ENCODE measurements at places on chromosomes 11 and 22.

- DNase-seq = no peak
Measured at GRCh38 chr11:121520243-121521144, 67.7 kb upstream of the SORL1-AS1 start.

DNA sequence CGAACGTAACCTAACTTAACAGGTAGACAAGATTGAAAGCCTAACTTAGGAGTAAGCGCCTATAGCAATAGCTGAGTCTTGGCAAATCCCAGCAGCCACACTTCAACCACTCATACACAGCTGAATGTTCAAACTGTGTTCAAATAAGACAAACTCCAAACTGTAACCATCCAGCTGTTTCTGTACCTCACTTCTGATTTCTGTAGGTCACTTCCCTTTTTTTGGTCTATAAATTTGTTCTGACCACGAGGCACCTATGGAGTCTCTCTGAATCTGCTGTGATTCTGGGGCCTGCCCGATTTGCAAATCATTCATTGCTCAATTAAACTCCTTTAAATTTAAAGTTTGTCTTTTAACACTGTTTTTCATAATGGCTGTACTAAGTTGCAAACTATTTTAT is 8.2 kb upstream of the TENM4 start:
- no peak for DNase-seq

DNA sequence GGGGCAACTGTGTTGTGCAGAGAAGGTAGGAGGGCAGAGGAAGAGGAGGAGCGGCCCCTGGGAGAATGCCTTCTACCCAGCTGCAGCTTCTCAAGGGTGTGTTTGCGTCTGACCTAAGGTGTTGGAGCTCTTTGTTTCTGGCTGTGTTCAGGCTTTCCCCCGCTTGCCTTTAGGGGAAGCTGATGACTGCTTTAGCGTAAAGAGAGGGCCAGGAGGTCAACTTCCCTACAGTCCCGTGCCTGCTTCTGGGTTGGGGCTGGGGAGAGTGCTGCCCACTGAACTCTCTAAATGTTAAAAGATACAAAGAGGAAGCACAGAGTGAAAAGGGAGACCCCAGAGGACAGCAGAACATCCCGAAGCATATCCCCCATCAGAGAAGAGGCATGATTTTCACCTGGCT is 99.2 kb downstream of the PTPRJ start:
- no peak for DNase-seq

GRCh38 chr11:612201-612960 is 3.4 kb downstream of the IRF7 start:
- DNase-seq = no peak

DNA sequence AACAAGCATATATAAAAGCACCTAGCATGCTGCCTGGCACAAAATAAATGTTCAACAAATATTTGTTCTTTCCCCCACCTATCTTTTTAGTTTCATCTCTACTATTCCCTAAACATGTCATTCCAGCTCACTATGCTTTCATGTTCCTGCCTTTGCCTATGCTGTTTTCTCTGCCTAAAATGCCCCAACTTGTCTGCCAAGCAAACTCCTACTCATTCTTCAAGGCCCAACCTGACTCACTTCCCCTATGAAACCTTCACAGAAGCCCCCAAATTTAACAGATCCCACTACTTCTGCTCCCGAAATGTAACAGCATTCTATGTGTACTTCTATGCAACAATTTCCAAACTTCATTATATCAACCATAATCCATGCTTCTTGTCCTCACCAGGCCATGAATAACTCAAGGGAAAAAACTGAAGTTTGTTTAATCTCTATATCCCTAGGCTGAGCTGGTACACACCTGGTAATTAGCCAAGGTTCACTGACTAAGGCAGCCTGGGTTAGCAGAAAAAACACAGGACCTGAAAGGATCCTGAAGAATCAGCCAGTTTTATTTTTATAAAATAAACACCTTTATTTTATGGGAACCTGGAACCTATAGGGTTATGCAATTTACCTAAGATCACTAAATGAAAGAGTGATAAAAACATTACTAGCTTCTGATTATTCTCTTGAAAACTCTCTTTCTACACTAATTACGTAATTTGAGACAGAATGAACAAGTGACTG is 72.2 kb downstream of the PAK1 start:
- DNase-seq = no peak

DNA sequence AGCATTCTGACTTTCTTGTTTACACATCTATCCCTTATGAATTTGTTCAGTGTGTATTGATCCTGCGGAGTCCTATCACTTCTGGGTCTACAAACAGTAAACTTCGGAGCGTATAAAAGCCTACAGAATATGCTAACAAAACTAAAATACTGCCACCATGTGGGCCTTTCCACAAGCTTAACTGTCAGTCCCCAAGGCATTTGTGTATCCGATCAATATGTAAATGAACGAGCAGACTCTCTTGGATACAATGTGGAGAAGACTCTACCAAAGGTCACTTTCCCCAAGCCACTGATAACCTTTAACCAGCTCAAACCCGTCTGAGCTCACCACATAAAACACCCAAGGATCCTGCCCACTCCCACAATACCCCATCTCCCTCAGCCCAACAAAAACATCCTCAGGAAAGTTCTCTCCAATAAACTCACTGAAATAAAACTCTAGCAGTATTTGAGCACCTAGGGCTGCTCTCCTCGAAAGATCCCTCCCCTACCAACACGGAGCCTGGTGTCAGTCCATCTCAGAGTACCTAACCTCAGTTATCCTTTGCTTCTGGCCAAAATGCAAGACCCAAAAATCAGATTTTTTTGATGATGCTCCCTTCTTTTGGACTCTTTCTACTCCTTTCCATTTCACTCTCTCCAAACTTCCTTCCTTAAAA is 17.8 kb downstream of the ADA2 start:
- no peak for DNase-seq

- no peak for DNase-seq
Measured at GRCh38 chr22:35452351-35452781, 52.4 kb downstream of the MCM5 start.

All from stimulated activated CD4-positive, alpha-beta T cell treated with anti-CD3 and anti-CD28 coated beads, Interleukin-4, amount 100 ng/mL, for 48 hours (primary cell).